ENCODE measurements at places on chromosomes 6 and 20.

- peak; percentile 66 for DNase-seq
Observed at GRCh38 chr20:56400001-56400640, 7.7 kb downstream of the CSTF1 start.

DNA sequence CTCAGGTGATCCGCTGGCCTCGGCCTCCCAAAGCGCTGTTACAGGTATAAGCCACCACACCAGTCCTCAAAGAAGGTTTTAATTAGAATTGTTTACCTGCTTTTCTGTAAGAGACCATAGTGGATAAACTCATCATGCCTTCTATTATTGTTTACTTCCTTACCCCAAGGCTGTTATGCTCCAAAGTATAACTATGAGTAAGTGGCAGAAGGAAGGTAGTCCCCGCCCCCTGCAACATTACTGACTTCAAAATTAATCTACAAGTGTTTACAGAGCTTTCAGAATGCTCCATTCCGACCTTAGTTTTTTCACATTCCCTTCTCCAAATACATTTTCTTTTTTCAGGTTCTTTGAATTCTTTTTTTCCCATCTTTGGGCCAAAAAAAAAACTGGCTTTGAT, 480.5 kb upstream of the NOX3 start:
- no peak for DNase-seq

- no peak for DNase-seq
Observed at GRCh38 chr6:75604294-75604693, 2.6 kb downstream of the SENP6 start.

GRCh38 chr6:130359736-130360135, 6.1 kb upstream of the TMEM200A start:
- no peak for DNase-seq

GRCh38 chr6:52135217-52135616, 47.8 kb upstream of the PKHD1 start:
- DNase-seq: no peak

DNA sequence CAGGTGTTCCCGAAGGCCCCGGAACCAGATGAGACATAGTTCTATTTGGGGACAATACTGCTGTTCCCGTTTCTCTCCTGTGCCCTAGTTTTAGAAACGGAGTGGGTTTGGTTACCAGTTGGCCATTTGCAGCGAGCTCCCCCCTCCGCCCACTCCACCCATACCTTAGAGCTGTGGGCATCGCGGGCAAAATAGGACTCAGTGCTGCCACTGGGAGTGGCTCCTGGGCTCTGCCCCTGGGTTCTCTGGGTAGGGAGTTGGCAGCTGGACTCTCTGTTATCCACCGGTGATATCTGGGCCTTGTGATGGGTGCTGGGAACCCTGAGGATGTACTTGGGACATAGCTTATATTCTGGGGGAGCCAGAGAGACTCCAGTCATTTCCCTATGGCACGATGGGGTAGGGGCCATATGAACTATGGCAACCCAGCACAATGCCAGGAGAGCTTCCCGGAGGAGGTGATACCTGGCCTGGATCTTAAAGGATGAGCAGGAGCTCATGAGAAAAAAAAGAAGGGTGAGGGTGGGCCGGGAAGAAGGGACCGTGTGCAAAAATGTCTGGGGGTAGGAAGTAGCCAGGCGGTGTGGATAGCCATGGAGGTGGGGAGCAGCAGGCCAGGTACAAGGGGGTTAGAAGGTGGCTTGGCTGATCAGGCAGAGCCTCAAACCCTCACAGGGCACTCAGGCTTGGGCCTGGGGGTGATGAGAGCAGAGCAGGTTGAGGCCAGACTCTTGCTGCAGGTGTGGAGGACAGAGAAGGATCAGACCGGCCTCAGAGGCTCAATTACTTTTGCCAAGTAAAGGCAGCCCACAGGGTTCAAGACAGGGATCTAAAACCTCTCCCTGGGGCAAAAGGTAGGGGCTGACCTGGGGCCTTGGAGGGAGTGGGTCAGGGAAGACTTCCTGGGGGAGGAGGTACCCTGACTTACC, 9.6 kb downstream of the SRC start:
- no peak for DNase-seq

DNA sequence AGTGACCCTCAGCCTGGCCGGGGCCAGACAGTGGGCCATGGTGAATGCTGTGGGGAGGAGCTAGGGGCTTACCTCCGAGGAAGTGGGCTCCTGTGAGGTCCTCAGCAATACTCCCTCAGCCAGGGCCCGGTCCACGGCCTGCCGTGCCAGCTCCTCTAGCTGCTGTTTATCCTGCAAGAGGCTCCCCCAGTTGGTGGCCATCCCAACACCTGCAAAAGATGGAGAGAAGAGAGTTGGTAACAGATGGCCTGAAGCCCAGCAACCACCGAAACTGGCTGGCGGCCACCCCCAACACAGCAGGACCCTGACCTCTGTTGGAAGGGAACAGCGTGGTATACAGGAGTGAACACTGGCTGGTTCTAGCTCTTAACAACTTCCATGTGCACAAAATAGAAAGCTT, 4.0 kb downstream of the GSS start:
- no peak for DNase-seq

DNA sequence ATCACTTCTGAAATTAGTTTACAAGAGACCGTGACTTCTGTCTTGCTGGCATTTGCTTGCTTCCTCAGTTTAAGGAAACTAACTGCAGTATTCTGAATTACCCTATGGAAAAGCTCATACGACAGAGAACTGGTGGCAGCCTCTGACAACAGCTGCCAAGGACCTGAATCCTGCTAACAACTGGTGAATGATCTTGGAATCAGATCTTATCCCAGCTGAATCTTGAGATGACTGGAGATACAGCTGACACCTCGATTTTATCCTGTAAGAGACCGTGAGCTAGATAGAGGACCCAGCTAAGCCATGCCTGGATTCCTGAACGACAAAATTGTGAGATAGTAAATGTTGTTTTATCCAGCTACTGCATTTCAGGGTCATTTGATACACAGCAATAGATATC, 202.3 kb downstream of the OGFRL1 start:
- DNase-seq: no peak

DNA sequence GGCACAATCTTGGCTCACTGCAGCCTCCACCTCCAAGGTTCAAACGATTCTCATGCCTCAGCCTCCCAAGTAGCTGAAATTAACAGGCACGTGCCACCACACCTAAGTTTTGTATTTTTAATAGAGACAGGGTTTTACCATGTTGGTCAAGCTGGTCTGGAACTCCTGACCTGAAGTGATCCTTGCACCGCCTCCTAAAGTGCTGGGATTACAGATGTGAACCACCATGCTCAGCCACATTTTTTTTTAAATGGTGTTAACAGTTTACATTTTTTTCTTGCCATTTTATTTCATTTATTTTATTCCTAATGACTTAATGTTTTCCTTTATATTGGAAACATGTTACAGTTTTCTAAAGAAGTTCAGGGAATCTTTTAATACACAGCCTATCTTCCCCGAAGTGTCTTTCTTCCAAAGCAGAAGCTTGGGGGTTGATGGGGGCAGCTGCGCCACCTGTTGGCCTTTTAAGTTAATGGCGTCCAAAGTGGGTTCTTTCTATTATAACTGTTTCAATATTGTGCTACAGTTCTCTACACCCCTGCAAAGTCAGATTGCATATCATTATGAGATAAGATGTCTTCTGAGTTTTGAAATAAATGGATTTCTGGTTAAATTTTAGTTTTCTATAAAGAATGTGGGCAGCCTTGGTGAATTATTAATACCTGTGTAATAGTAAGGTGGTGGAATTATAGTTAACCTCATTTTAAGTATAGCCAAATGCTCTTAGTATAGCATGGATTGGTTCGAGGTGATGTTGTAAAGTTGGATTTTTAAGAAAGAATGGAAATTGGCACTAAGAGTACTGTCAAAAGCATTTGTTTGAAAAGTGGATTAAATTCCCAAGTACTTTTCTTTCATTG, 42.0 kb upstream of the PLCG1 start:
- DNase-seq: peak; percentile 58

DNA sequence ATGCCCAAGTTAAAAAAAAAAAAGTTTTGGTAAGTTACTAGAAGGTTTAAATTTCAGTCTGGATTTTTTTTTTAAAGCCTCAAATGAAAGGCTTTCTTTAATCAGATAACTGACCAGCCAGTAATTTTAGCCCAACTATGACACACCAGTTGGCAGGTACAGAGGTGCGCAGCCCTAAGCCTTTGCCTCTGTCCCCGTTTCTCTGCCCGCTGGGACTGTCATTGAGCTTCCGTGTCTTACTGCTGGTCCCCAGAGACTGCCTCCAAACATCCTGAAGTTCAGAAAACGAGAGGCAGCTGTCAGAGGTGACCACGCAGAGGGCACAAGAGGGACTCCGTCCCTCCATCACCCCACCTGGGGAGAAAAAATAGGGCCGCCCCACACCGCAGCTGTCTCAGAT, 118.2 kb downstream of the RPS12 start:
- DNase-seq: no peak

- DNase-seq: no peak
Observed at GRCh38 chr6:33316603-33317418, 733 bp downstream of the ZBTB22 start.

- DNase-seq: no peak
Observed at GRCh38 chr6:32886681-32887383, 32.8 kb downstream of the PSMB9 start.

DNA sequence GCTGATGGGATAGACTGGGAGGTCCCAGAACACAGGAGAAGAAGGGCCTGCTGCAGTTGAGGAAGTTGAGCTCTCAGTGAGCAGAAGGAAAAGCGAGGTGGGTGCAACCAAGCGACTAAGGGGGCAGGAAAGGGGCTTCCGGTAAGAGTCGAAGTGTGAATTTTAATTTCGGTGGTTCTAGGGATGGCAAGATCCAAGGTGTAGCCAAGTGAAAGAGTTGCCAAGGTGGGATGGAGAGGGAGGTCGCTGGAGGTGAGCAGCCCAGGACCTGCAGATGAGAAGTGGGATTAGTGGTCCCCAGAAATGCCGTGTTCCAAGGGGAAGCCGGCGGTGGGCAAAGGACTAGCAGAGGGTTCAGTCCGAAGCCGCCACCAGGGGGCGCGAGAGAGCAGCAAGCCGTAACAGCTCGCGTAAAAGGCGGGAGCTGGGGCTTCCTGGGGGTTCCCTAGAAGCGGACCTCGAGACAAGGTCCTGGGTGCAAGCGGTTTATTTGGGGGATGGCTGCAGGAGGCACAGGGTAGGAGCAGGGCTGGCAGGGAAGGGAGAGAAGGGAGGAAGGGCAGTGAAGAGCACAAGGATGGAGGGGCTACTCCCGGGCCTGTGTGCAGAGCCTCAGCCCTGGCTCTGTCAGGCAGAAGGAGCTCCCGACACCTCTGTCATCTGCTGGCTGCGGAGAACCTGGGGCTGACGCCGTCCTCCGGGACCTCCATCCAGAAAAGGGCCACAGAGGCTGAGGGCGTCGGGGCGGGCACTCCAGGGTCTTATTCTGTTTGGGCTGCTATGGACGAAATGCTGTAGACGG, 103.6 kb downstream of the PAX1 start:
- DNase-seq: peak; percentile 43

DNA sequence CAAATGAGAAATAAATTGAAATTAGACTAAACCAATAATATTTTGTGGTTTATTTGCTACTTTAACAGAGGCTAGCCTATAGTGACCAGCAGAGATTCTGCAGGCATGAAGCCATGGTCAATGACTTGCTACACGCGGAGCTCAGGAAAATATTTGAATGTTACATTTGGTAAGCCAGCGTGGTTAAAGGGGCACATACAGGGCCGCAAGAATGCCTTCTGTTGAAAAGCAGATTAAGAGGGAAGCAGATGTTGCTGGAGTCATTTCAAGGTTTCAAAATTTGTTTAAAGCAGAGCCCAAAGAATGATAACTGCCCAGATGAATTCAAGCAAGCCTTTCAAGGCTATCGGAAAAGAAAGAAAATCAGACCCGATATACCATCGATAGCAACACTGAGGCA, 294.3 kb upstream of the MAN1A1 start:
- DNase-seq: no peak

DNA sequence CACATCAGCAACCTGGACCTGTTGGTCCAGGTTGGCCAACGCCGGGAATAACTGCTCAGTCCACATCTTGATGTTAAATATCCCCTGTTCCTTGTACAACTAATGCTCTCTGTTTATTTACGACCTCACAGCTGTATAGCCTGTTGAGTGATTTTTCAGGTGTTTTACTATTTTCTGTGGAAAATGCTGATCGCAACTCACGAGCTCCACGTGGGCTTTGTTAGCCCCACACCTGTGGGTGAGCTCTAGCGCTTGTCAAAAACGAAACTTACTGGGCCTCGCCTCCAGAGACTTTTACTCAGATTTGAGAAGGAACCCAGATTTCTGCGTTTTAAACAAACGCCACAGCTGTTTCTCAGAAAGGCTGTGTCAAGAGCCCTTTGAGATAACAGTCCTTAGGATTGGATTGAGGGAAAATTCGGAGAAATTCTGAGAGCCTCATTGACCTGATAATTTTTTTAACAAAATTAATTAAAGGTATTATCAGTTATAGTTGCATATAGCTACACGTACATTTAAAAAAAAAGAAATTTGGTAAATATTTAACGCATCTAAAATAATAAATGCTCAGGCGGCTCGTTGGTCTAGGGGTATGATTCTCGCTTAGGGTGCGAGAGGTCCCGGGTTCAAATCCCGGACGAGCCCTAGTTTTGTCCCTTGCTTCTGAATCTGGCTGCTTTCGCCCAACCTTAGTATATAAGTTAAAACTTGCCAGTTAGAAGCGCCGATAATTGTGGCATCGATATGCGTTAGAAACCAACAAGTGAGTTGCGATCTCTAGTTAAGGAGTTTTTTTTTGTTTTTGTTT, 16.7 kb downstream of the HMGN4 start:
- DNase-seq: peak; percentile 89

DNA sequence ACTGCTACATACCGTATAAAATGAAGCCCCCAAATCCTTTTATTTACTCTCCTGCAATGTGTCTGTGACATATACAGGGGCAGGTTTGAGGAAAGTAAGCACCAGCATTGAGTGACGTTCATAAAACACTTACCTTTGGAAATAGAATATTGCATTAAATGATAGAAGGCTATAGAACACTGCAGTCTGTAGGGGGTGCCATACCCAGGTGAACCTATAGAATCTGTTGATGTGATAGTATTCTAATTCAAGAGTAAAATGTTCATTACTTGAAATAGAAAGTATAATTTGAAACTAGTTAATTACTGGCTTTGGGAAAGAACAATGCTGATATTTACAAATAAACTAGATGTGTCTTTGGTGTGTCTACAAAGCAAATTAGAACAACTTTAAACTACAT, 47.0 kb upstream of the PRL start:
- DNase-seq: no peak

GRCh38 chr20:2237059-2237458, 58.7 kb upstream of the TGM3 start:
- DNase-seq: no peak

Measured in MM.1S (cell line).